Colonic mucosa (tissue), 4 donors: ENCODE measurements at places on chromosomes 11 and 22. TPM values are rescaled to one million over a fixed set of nuclear protein-coding genes. Genes with fewer than 3 reads are reported as not detected.

DNA sequence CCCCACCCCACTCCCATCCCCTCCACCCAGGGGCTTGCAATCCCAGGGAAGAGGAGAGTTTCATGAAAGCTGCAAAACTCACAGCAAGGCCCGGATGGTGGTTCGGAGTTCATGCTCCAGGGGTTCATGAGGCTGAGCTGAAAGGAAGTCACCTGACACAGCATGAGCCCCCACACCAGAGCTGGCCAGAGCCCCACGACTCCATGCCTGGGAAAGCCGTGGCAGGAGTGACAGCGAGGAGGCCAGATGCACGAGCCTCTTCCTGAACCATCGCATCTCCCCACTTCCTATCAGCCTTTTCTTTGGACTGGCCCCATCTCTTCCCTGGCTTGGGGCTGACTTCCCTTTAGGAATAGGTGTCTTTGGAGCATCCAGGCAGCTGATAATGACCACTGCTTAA lies 105.8 kb downstream of the ABTB2 start:
- no peaks in the 10 kb centered on the region for H3K27me3 ChIP-seq
- no peaks in the 10 kb centered on the region for H3K36me3 ChIP-seq
- H3K27ac ChIP-seq, result no peak overlapping the region
- H3K4me1 ChIP-seq, result no peaks in the 10 kb centered on the region
- H3K4me3 ChIP-seq, result no peak overlapping the region

DNA sequence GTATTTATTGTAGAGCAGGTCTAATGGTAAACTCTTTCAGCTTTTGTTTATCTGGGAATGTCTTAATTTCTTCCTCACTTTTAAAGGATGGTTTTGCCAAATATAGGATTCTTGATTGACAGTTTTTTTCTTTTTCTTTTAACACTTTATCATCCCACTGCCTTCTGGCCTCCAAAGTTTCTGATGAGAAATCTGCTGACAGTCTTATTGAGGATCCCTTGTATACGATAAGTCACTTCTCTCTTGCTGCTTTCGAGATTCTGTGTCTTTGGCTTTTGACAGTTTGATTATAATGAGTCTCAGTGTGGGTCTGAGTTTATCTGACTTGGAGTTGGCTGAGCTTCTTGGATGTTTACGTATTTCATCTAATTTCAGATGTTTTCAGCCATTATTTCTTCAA lies 6.7 kb upstream of the TSKU start:
- H3K36me3 ChIP-seq, result no peaks in the 10 kb centered on the region
- no peak overlapping the region for H3K27ac ChIP-seq
- H3K4me1 ChIP-seq, result peaks cover 13% of the 10 kb centered on the region
- no peak overlapping the region for H3K4me3 ChIP-seq
- H3K27me3 ChIP-seq, result no peaks in the 10 kb centered on the region

GRCh38 chr11:121572571-121573059 lies 119.8 kb upstream of the SORL1-AS1 start:
- no peak overlapping the region for H3K4me3 ChIP-seq
- H3K4me1 ChIP-seq, result no peaks in the 10 kb centered on the region
- H3K27ac ChIP-seq, result no peak overlapping the region
- no peaks in the 10 kb centered on the region for H3K36me3 ChIP-seq
- DNase-seq, result no peak
- H3K27me3 ChIP-seq, result no peaks in the 10 kb centered on the region

DNA sequence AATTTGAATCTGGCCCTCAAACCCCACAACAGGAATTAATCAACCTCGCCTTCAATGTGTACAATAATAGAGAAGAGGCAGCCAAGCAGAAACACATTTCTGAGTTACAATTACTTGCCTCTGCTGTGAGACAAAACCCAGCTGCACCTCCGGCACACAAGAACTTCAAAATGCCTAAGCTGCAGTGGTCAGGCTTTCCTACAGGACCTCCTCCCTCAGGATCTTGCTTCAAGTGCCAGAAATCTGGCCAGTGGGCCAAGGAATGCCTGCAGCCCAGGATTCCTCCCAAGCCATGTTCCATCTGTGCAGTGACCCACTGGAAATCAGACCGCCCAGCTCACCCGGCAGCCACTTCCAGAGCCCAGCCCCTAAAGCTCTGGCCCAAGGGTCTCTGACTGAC lies 3.4 kb upstream of the NDUFC2 start:
- no peaks in the 10 kb centered on the region for H3K4me1 ChIP-seq
- H3K36me3 ChIP-seq, result no peaks in the 10 kb centered on the region
- no peak for DNase-seq
- H3K4me3 ChIP-seq, result no peak overlapping the region
- H3K27me3 ChIP-seq, result no peaks in the 10 kb centered on the region

DNA sequence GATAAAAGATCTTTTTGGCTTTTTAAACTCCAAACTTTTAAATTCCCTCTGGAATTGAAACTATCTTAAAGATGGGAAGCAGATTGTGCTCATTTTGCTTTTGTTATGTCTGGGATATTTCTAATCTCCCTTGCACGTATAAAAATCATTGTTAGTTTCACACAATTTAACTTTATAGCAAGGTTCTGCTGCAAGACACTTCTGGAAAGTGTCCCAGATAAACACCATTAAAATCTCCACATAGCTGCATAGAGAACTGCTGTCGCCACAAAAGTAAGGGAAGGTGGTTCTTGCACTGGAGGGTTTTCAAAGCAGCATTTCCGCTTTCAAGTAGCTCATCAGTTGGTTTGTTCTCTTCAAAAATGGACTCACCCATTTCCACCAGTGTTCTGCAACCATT lies 11.8 kb downstream of the PTS start:
- no peaks in the 10 kb centered on the region for H3K27me3 ChIP-seq
- no peak overlapping the region for H3K27ac ChIP-seq
- no peak for DNase-seq
- no peak overlapping the region for H3K4me3 ChIP-seq
- no peaks in the 10 kb centered on the region for H3K4me1 ChIP-seq
- H3K36me3 ChIP-seq, result peaks cover 7% of the 10 kb centered on the region

TBC1D10A gene
- total RNA-seq, result 34.3 TPM

MIOX gene
- total RNA-seq, result not detected

NRGN gene
- total RNA-seq, result 11.1 TPM
